ENCODE measurements at places on chromosomes 11 and 22.

DNA sequence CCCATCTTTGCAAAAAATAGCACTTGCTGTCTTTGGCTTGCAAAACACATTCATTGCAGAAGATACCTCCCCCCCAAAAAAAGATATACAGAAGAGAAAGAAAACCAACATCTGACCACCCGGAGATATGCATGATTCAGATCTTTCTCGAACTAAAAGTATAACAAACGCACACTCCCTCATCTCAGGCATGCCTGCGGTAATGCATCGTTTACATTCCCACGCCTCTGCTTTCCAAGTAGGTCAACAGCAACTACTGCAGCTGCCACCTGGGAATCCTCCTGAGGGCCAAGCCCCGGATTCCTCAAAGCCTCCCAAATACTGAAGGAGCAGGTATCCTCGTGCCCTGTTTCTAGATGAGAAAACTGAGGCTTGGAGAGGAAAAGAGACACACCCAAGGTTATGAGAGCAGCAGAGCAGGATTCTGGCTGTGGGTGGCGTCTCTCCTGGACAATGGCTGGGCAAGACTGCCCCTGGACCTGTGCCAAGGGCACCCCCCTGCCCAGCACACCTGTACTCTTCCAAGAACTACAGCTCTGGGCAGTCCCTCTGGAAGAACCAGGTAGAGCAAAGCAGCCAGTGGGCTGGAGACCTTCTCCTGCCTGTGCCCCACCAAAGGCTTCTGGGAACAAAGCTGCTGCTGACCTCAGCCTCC lies 38.1 kb downstream of the NUP50 start:
- DNase-seq: no peak

DNA sequence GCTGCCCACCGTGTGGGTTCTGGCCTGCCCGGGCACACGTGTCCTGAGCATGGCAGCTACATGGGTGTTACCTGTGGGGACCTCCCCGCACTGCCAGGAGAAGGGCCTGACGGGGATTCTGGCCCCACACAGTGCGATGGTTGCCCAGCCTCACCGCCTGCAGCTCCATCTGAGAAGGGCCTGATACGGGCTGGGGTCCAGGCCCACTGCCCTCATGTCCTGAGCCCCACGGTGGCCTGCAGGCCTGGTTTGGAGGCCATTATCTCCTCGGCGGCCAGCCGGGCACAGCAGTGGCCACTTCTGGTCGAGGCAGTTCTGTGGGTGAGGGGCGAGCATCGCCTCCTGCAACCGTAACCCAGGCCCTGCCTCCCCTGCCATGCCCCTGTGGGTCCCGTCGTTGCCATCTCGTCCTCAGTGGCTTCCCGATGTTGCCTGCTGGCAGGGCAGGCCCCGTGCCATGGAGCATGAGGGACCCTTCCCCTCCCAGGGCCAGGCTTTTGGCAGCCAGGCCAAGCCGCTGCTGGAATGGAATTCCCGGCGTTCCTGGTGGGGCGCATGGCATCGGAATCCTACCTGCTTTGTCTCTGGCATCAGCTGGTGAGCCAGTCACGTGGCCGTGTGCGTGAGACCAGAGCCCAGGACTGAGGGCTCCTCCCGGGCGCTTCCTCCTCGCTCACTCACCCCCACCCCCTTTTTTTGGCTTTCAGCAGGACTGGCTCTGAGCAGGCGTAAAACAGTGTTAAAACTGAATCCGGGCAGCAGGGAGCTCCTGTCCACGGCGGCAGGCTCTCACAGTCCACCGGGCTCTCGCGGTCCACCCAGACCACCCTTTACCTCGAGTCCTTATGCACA lies 71.9 kb upstream of the PPARA start:
- no peak for DNase-seq

DNA sequence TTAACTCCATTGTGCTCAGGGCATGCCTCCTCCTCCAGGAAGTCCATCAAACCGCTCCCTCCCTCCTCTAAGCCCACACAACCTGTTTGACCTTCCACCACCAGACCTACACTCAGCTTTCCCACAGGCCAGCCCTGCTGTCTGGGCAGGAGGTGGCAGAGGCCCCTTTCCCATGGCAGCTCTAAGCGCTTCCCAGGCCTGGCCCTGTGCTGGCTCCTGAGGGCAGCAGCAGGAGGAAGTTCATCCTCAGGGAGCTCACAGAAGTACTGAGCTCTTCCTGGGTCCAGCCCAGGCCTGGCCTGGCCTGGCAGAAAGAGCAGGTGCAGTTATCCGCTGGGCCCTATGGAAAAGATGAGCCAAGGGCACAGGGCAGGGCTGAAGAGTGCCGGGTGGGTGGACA lies 31.4 kb downstream of the ARAP1 start:
- no peak for DNase-seq

DNA sequence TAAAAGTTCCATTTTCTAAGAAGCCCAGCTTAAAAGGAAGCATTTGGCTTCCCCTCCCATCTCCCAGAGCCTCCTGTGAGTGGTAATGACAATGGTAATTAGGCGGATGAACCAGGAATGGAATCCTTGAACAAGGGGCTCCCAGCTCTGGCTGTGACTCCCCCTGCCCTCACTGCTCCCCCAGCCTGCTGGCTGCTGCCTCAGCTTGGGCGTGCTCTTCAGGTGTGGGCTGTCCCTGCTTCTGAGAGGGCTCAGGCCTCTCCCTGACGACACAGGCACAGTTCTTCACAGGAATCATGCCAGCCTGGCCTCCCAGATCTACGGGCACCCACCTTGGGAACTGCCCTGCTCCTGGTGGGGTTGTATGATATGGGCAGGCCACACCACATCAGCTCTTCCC lies 81.7 kb upstream of the NARS2 start:
- DNase-seq: no peak

GRCh38 chr11:2542406-2542805 lies 97.6 kb downstream of the KCNQ1 start:
- no peak for DNase-seq

- no peak for DNase-seq
These were observed 118.1 kb upstream of the CLPB start for GRCh38 chr11:72552399-72552910.

DNA sequence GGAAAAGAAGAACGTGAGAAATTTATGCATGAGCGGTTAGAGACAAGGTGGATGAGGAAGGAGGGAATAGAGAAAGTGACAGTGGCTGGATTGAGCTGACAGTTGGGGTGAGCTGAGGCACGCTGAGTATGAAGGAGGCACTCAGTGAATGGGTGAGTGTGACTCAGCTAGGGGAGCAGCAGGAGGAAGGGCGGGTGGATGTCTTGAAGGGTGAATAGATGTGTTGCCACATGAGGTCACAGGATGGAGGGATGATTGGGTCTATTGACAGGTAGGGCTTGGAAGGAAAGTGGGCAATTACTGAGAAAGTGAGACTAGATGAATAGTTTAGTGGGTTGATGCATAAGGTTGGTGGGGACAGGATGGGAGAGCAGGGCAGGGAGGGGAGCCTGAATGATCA lies 8.0 kb downstream of the IFITM10 start:
- no peak for DNase-seq

DNA sequence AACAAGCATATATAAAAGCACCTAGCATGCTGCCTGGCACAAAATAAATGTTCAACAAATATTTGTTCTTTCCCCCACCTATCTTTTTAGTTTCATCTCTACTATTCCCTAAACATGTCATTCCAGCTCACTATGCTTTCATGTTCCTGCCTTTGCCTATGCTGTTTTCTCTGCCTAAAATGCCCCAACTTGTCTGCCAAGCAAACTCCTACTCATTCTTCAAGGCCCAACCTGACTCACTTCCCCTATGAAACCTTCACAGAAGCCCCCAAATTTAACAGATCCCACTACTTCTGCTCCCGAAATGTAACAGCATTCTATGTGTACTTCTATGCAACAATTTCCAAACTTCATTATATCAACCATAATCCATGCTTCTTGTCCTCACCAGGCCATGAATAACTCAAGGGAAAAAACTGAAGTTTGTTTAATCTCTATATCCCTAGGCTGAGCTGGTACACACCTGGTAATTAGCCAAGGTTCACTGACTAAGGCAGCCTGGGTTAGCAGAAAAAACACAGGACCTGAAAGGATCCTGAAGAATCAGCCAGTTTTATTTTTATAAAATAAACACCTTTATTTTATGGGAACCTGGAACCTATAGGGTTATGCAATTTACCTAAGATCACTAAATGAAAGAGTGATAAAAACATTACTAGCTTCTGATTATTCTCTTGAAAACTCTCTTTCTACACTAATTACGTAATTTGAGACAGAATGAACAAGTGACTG lies 72.2 kb downstream of the PAK1 start:
- no peak for DNase-seq

DNA sequence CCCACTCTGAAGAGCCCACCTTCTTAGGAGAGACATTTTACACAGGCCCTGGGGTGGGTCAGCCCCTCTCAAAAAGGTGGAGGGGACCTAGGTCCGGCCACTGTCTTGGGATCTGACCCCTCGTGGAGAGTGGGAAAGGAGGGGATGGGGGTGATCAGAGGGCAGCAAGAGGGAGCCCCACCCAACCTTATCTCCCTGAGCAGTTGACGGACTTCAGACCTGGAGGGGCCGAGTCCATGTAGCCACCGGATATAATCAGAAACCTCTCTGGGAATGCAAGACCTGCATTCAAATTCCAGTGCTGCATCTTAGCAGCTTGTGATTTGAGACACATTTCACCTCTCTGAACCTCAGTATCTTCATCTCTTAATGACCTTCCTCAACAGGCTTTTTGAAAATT lies 44.0 kb downstream of the TP53I11 start:
- DNase-seq: no peak

GRCh38 chr11:114317787-114318137 lies 21.6 kb downstream of the NNMT start:
- no peak for DNase-seq

DNA sequence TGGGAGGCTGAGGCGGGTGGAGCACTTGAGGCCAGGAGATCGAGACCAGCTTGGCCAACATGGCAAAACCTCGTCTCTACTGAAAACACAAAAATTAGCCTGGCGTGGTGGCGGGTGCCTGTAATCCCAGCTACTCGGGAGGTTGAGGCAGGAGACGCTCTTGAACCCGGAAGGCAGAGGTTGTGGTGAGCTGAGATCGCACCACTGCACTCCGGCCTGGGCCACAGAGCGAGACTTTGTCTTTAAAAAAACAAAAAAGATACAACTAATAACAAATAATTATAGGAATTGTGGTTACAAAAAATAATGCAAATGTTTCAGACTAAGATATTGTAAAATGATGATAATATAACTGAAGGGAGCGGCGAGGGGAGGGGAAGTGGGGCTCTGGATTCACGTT lies 90.3 kb upstream of the RTL6 start:
- DNase-seq: no peak

- no peak for DNase-seq
These were observed 27.2 kb downstream of the GRAMD1B start for GRCh38 chr11:123457187-123457770.

DNA sequence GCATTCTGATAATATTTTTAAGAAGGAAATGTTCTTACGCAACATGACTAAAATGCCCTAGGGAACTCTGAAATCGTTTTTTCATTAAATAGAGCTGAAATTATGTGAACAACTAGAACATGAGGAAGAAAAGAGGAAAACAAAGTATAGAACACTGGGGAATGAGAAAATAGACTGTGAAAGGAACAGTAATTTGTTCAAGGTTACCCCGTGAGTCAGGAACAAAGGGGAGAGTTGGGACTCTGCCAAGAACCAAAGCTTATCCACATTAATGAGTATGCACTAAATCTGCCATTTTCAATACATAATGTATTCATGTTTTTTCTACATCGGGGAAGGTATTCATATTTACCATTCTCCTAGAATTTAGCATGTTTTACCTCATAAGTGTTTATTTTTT lies 961.8 kb upstream of the CCDC90B start:
- no peak for DNase-seq

DNA sequence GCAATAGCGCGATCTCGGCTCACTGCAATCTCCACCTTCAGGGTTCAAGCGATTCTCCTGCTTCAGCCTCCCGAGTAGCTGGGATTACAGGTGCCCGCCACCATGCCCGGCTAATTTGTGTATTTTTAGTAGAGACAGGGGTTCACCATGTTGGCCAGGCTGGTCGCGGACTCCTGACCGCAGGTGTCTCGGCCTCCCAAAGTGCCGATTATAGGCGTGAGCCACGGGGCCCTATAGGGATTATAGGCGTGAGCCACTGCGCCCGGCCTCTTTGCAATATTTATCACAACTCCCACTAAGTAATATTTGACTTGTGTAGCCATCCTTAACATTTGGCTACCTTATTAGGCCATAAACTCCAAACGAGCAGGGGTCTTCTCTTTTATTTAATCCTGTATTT lies 879 bp upstream of the CUL5 start:
- DNase-seq: no peak

- peak; percentile 44 for DNase-seq
These were observed 28.1 kb downstream of the IGSF9B start for GRCh38 chr11:133928628-133929059.

DNA sequence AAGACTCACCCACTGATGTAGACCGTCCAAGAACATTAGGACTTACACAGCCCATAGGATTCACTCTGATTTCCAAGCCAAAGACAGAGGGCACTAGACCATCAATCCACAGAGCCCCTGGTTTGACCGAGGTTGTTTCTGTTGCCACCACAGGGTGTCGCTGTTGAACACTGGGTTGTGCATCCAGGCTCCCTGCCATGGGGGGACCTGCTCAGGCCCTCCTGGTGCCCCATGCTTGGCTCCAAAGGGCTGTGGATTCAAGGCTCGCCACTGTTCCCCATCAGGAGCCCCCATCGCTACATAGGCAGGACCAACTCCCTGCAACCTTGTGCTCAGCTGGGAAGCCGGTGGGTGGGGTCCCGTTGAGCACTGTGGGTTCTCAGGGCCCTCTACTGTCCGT lies 128.0 kb upstream of the ANO1 start:
- no peak for DNase-seq

- no peak for DNase-seq
These were observed 116.1 kb downstream of the FEZ1 start for GRCh38 chr11:125379981-125380380.

DNA sequence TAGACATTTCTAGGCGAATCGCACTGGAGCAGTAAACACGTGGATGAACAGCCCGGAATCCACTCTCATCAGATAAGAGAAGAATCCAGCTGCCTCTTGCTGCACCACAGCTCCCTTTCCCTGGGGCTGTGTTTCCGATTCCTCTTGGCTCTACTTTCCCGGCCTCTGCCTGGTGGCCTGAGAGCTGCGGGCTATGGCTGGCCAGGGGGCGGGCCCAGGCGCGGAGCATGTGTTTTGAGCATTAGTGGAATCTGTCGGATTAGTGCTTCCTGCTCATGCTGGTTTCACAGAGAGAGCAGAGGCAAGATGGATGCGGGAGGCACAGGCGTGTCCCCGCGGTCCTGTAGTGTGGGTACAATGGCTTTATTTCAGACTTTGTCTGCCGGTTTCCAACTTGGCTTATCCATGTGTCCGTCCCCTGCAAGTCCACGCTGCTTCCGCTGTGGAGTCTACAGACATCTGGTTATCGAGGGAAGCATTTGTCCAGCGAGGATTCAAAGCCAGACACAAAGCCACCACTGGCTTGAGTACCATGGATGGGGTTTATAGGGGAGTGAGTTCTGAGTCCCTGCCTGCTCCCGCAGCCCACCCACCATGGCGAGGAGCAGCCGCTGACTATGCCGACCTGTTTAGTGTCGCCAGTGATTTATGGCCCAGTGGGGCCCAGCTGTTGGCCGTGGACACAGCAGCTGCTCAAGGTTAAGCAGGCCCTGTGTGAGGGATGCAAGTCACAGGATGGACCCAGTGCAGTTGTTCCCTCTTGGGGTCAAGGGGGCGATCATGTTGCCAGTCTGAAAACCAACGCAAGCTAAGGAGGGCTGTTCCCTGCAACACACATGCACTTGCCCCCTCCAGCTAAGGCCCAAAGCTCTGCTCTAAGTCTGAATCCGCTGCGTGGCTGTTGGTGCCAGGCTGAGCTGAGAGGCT lies 43.3 kb upstream of the EP300 start:
- no peak for DNase-seq
